Chondrocyte (in vitro differentiated cells): ENCODE measurements at places on chromosomes 6 and 20. TPM values are rescaled to one million over a fixed set of nuclear protein-coding genes. Genes with fewer than 3 reads are reported as not detected.

POPDC3 gene
- 2.6 to 4.6 TPM (median 3.4 TPM) in 3 replicates for total RNA-seq

ISM1 gene
- total RNA-seq = 0.31 to 1.2 TPM (median 0.97 TPM) in 3 replicates

DNA sequence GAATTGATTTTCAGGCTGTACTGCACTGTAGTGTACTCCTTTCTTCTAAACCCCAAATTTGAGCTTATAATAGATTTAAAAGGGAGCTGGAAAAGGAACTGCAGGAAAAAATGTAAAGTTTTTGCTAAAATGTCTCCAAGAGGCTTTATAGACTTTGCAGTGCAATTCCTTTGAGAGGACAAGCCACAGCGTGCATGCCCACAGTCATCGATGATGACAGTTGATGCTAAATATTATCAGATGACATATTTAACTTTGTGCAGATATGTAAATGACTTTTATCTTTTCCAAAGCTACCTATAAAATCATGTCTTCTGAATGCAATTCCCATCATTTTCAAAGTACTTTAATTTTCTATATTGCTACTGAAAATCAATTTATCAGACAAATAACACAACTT lies 24.3 kb upstream of the HDGFL1 start:
- no peaks in the 10 kb centered on the region for H3K36me3 ChIP-seq
- peaks cover 3% of the 10 kb centered on the region for H3K4me1 ChIP-seq
- H3K27me3 ChIP-seq = no peaks in the 10 kb centered on the region
- DNase-seq = no peak
- H3K4me3 ChIP-seq = no peak overlapping the region

- no peak for DNase-seq
- H3K4me3 ChIP-seq = no peak overlapping the region
- H3K27ac ChIP-seq = no peak overlapping the region
- no peaks in the 10 kb centered on the region for H3K27me3 ChIP-seq
- no peaks in the 10 kb centered on the region for H3K36me3 ChIP-seq
These were observed 16.8 kb upstream of the IP6K3 start for GRCh38 chr6:33763483-33763882.

DNA sequence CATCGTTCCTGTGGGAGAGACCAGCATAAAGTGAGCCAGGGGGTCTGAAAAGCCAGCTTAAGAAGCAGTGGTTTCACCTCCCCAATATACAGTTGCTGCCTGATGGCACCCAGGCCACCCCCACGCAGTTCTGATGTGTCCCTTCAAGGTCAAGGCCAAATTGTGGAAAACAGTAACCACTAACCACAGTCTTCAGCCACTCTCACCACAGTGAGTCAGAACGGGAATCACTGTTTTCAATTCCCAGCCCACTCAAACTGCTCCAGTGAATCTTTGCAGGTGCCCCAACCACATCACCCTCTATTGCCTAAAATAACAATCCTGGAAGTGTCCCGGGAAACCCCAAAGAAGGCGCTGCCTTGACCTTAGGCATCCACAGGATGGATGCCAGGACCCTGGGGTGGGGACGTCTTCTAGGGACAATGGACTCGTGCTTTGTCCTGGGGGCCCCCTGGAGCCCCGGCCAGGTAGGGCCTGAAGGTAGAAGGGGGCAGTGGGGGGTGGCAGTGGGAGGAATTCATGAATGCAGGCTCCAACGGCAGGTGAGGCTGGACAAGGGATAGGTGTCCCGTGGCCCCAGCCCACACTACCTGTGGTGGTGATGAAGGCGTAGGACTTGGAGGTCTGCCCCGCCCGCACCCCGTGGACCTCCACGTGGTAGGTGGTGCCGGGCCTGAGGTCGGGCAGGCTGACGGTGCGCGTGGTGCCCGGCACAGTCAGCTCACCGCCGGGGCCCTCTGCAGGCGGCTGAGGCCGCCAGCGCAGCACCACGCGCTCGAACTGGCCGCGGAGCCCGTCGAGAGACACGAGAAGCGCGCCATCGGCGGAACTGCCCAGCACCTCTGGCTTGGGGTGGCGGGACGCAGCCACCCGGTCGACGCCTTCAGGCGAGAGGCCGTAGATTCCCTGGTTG lies 22.2 kb downstream of the TNXB start:
- H3K4me1 ChIP-seq = peaks cover 24% of the 10 kb centered on the region
- DNase-seq = no peak
- peak overlapping the region; percentile 22 for H3K27ac ChIP-seq
- H3K4me3 ChIP-seq = no peak overlapping the region
- peaks cover 39% of the 10 kb centered on the region for H3K27me3 ChIP-seq

DNA sequence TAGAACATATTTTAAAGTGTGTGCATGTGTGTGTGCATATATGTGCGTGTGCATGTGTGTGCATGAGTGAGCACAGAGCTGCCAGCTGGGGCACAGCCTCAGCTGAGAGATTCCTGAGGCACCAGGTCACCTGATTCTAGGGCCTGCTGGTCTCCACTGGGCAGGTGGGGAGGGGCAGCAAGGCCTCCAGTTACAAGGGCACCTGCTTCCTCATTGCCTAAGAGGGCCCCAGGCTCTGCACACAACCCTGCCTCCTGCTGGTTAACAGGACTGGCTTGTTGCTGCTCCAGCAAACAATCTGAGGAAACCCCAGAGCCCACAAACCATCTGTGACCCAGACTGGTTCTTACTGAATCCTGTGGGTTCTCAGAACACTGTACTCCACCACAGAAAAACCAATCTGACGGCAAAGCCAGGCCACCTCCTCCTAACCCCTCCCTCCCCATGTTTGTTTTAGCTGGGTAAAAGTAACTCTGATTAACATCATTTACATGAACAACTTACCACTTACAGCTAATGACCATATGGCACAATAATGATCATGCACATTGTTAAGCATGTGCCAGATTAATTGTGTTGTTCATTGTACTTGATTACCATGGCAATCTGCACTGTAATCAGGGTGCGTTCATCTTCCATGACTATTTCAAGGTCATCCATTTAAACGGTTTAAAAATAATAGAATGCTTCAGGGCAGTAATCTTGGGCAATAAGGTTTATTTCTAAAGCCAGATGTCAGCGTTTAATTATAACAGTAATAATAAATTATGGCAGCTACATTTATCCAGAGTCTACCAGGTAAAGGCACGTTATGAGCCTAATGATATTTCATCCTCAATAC lies 23.1 kb upstream of the UBE2J1 start:
- no peaks in the 10 kb centered on the region for H3K27me3 ChIP-seq
- no peak overlapping the region for H3K4me3 ChIP-seq

GRCh38 chr20:1534526-1534925 lies 23.0 kb downstream of the SIRPD start:
- no peak overlapping the region for H3K4me3 ChIP-seq
- H3K4me1 ChIP-seq = no peaks in the 10 kb centered on the region
- peaks cover 20% of the 10 kb centered on the region for H3K27me3 ChIP-seq

MRPS18B gene
- total RNA-seq = 23.3 to 25.4 TPM (median 24.7 TPM) in 3 replicates

DNA sequence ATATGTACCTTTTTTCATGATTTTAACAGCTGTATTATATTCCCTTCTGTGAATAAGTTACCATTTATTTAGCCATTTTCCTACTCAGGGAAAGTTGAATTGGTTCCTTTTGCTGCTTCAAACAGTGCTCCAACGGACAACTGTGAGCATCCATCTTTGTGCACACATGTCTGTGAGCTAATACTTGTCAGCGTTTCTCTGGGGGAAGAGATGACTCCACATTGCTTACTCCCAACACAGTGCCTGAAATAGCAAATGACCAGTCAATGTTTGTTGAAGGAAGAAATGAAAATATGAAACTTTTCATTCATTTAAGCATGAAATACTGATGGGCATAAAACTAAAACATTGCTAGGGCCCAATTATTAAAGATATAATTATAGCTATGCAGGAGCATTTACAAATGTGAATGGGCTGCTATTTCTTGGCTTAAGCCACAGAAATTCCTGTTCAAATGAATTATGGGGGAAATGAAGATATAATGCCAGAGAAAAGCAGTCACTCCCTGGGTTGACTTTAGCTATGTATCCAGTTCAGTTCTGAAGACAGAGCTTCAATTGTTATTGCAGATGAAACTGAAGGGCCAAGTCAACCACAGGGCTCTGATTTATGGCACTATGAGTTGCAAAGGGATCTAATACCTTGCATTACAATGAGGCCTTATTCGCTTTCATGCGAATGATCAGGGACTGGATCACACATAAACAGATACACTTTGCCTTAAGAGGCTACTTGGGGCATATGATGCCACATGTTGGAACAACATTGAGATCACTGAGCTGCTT lies 47.4 kb upstream of the FOXC1 start:
- H3K36me3 ChIP-seq = peaks cover 1% of the 10 kb centered on the region
- no peaks in the 10 kb centered on the region for H3K27me3 ChIP-seq
- no peak overlapping the region for H3K27ac ChIP-seq
- H3K4me1 ChIP-seq = no peaks in the 10 kb centered on the region
- DNase-seq = no peak

CFAP61 gene
- not detected in 3 replicates for total RNA-seq
